ENCODE measurements at places on chromosomes 16 and 17.

GRCh38 chr17:7309628-7310027, 2.2 kb downstream of the EIF5A start:
- DNase-seq, result no peak

DNA sequence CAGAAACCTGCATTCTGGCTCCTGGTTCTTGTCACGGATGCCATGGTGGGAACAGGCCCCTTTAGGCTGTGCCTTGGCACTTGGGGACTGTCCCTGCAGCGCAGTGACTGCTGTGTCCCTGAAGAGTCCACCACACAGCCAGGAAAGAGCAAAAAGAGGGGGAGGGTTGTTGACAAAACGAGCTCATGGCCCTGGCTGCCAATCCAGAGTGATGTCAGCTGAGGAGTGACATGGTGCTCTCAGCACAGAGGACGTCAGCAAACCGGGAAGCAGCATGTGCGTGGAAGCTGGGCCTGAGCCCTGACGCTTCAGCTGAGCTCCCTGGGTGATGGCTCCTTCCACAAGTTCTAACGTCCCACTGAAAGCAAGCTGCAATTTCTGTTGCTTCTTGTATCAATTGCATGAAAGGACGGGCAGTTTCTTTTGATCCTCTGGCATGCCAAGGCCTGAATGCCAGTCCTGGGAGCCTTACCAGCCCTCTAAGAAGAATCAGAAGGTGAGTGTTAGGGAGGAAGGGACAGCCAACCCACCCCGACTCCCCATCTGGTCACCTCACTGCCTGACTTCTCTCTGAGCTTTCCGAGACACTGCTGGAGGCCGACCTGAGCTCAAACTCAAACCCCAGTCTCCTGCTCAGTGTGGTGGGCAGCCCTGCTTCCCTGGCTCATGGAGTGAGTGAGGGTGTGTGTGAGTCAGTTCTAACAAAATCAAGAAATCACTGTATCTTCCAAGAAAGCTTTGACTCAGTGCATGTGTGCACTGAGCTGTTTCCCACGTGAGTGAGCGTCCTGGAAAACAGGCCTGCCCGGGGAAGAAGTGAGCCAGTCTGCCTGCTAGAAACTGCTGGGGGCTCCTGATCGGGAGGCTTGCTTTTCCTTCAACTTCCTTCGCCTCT, 14.7 kb upstream of the WNT3 start:
- DNase-seq, result peak; percentile 28

DNA sequence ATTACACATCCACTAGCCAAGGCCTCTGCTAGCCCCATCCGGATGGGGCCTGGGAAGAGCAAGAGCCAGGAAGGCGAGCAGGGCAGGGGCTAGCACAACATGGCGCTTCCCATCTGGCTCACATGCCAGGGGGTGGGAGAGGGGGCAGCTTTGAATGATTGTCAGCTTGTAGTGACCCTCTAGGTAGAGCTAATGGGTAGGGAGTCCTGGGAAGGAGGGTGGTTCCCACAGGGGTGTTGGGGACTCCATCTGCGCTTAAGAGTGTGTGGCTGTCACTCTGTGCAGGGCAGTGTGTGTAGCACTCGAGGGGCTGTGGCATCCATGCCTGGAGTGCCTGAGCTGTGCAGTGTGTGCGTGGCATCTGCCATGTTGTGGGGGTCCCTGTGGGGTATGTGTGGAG, 24.5 kb downstream of the ARHGAP23 start:
- no peak for DNase-seq

GRCh38 chr16:3304370-3304769, 860 bp downstream of the TIGD7 start:
- no peak for DNase-seq

GRCh38 chr17:14942526-14943190, 322.5 kb downstream of the PMP22 start:
- no peak for DNase-seq

DNA sequence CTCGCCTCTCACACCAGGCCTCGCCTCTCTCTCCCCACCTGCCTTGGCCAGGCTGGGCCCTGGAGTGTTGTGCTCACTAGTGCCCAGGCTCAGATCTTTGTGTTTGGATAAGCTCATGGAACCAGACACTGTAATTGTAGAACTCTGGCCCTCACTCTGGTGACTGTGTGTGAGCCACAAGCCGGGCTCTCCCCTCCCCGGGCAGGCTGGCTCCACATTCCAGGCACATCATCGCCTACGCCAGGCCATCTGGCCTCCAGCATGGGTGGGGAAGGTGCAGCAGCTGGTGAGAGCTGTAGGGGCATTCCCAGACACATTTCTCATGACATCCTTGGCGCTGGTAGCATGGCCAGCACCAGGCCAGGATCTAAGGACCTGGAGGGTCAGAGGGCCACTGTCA, 202.3 kb downstream of the RAB11FIP4 start:
- no peak for DNase-seq

- DNase-seq, result no peak
These were observed 5.8 kb upstream of the RPRML start for GRCh38 chr17:46984892-46985291.

GRCh38 chr17:9729034-9729650, 62.2 kb downstream of the DHRS7C start:
- DNase-seq, result no peak

- no peak for DNase-seq
These were observed 38.9 kb downstream of the MRPS23 start for GRCh38 chr17:57810721-57811637.

- DNase-seq, result no peak
These were observed 31.1 kb downstream of the TRPV2 start for GRCh38 chr17:16446338-16446983.
